Stomach (tissue), 19 donors: ENCODE measurements at places on chromosomes 6 and 20. TPM values are rescaled to one million over a fixed set of nuclear protein-coding genes. Genes with fewer than 3 reads are reported as not detected.

DNA sequence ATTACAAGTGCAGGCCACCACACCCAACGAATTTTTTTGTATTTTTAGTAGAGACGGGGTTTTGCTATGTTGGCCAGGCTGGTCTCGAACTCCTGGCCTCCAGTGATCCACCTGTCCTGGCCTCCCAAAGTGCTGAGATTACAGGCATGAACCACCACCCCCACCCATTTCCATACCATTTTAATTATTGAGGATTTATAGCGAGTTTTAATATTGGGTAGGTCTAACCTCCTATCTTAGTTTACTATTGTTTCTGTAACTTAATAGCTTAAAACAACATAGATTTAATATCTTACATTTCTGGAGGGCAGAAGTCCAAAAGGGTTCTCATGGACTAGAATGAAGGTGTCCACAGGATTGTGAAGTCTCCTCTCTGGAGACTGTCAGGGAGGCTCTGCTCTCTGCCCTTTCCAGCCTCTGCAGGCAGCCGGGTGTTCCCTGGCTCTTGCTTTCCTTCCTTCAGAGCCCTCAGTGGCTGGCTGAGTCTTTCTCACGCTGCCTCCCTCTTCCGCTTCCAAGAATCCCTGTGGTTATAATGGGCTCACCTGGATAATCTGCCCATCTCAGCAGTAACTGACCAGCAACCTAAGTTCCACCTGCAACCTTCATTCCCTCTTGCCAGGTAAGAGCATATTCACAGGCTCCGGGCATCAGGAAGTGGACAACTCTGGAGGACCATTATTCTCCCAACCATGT is 18.6 kb upstream of the BCAS4 start:
- DNase-seq = no peak

The EDN1 gene
- 0.58 TPM for total RNA-seq

- no peak for DNase-seq
These were observed 137.6 kb upstream of the CDYL start for GRCh38 chr6:4638641-4639040.

DNA sequence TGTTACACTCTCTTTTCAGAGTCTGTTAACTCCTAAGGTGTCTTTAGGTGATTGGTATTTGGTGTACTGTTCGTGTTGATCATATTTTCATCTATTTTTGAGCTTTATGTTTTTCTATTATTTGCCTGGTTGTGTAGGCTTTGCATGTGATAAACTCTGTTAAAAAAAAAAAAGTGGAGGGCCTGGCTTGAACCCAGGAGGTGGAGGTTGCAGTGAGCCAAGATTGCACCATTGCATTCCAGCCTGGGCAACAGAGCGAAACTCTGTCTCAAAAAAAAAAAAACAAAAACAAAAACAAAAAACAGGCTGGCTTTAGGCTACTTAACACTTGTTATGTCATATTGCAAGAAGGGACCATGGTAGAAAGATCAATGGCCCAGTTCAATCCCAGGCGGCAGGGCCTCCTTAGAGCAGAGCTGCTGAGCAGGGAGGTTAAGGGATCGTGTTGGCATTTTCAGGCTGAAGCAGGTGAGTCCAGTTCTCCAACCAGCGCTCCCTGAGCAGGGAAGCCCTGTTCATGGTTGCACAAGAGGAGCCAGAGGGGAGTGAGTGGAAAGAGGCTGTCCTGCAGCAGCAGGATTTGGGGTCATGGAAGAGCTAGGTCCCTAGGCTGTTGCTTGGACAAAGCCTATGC is 8.5 kb downstream of the PYGB start:
- no peak for DNase-seq

GRCh38 chr6:142881290-142881689 is 63.7 kb downstream of the HIVEP2 start:
- DNase-seq = no peak

The C20orf204 gene
- total RNA-seq = 1.7 TPM

- no peak for DNase-seq
These were observed 22.0 kb upstream of the L3MBTL3 start for GRCh38 chr6:129996387-129996786.

GRCh38 chr6:72950114-72950860 is 275.0 kb downstream of the KHDC1L start:
- DNase-seq = no peak

DNA sequence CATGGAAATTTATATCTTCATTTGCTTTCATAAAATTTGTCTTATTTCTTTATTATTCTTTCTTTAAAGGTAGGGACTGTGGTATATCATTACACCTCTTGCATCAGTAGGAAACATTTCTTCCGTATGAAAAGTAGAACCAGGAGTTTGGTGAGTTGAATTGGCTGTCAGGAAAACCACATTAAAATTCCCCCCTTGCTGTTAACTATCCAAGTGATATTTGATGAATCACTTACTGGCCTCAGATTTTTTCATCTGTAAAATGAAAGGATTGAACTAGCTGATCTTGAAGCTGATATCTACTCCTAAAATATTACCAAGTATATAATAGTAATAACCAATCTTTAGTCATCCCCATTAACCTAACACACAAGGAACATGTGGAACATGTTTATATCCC is 460.9 kb downstream of the GJA1 start:
- DNase-seq = no peak

- DNase-seq = peak; percentile 72
These were observed 36.4 kb downstream of the HLA-DPB1 start for GRCh38 chr6:33112148-33112547.

The MRPL14 gene
- 54.9 TPM for total RNA-seq

GRCh38 chr6:48744948-48745347 is 634.0 kb upstream of the PTCHD4 start:
- DNase-seq = no peak

GRCh38 chr6:28433119-28433518 is 10.2 kb downstream of the ZSCAN23 start:
- no peak for DNase-seq

- DNase-seq = no peak
These were observed 38.2 kb upstream of the PMEPA1 start for GRCh38 chr20:57747861-57748481.

DNA sequence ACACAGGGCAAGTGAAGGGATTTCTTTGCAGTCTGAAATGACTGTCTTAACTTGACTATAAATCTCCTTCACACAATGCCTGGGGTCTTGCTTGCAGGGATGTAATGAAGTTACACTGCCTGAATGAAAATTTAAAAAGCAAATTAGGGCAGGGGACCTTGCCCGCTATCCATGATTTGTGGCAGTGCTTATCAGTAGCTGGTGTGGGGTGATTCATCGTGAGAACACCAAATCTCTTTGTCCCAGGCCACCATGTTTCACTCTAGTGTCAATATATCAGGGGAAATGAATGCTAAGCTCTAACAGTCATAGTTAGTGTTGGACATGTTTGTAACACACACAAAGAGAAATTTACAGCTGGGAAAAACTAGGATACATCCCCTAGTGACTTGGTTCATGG is 713.7 kb upstream of the EPHA7 start:
- no peak for DNase-seq

GRCh38 chr6:53857318-53858094 is 62.7 kb downstream of the LRRC1 start:
- no peak for DNase-seq

- DNase-seq = no peak
These were observed 206.4 kb upstream of the SUPT3H start for GRCh38 chr6:45584127-45584526.

DNA sequence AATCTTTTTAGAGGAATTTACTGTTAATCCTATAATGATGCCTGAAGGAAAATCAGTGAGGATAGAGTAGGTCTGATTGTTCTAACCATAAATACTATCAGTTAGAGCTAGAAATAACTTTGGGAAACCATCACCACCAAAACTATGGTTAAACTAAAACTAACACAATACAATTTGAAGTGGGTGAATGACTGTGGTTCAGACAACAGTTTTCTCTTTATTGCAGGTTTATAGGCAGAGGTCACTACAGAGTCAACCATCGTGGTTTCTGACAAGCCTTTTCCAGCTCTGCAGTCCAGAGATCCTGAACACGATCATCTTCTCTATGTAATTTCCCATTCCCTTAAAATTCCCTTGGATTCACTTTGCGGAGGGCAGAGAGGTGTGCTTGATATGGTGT is 134.3 kb downstream of the IBTK start:
- DNase-seq = no peak

- no peak for DNase-seq
These were observed 70.8 kb upstream of the HEY2 start for GRCh38 chr6:125678601-125679000.

The KLHDC3 gene
- total RNA-seq = 40.0 TPM

DNA sequence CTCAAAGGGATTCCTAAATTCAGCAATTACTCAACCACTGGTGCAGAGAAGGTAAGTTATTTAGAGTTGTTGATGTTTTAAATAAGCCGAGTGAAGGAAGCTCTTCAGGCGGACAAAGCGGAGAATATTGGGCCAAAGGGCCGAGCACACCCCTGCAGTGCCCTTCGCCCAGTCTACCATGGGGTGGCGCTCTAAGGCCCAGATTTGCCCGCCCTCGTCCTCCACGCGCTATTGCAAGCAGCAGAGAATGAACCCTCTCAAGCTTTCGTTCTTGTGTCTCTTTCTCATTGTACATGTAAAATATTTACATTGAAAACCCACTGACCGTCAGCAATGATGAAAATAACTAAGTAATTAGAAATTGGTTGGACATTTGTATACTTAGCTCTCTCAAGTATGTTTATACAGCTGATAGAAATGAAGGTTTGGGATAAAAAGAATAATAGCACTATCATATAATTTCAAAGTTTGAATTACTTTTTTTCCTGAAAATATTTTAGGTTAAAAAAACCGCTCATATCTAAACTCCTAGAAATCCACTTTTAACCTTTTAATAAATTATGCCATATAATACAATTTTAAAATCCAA is 195.0 kb upstream of the CEP162 start:
- DNase-seq = no peak

DNA sequence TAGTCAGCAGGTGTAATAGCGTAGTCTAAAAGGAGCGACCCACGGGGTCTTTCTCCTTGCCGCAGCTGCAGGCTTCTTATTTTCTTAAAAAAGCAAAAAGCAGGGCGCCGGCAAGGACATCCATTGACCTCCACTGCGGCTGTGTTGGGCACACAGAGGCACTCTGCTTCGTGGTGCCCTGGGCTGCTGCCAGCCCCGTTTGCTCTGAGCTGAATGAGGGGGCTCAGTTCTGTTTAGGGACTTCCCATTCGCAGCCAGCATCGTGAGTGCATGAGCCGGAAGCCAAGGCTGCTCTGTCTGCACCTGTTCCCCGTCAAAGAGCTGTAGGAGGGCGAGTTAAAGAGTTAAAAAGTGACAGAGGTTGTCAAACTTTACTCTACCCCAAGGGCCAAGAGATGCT is 1.7 kb upstream of the SLC22A2 start:
- no peak for DNase-seq

The CD109 gene
- 1.4 TPM for total RNA-seq

GRCh38 chr6:98992535-98992934 is 44.8 kb upstream of the FBXL4 start:
- no peak for DNase-seq

The CENPW gene
- not detected for total RNA-seq

GRCh38 chr6:157981395-157982101 is at the start of gene SYNJ2:
Gene SYNJ2, plus strand, starts transcription at chr6:157981863. Its CDS starts 99 bp downstream, at chr6:157981962.
- DNase-seq = peak; percentile 88

GRCh38 chr6:103079867-103080266 is 1686.4 kb downstream of the GRIK2 start:
- DNase-seq = no peak

The FBXO9 gene
- 66.7 TPM for total RNA-seq

DNA sequence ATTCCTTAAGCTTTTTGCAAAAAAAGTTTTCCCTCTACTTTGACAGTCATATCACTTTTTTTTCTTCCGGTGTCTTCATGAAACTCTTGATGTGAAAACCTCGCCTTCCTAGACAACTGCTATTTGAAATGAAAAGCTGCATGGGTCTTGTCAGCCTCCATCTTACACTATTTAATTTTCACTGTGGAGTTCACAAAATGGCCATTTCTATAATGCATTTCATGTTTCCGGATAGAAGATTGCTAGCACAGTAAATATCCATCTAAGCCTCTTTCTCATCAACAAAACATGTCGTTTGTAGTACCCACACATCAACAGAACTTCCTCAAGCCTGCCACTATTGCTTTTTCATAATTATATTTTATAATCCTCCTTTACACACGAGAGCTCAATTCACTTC is 204.9 kb upstream of the ID4 start:
- no peak for DNase-seq

DNA sequence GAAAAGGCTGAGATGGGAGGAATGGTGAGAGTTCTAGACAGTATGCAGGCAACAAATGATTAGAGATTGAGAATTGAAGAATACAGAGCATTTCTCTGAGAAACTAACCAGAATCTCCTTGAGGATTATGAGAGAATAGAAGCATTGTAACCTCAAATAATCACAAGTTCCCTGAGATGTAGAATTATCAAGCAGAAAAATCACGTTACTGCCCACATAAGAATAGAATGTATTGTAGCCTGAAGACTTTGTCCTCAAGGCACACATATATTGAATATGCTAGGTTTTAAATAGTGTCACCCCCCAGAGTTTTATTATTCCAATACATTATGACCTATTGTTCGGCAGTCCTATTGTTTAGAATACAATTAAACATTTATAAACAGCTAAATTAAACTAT is 57.2 kb downstream of the CNKSR3 start:
- no peak for DNase-seq

The PPIL1 gene
- total RNA-seq = 19.6 TPM

DNA sequence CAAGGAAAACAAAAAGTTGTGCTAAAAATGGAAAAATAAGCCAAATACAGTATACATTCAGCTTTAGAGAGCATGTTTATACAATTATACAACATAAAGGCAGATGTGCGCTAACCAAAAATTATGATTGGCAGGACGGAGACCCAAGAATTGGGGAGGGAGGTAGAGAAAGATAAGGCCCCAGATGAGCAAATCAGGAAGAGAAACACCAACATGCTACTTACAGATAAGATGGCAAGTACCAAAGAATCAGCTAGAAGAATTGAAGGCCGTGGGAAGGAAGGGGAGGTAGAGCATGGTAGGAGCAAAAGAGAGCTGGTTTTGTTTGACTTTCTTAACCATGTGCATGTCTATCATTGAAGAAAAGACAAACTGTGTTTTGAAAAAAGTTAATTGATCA is 45.4 kb downstream of the PRND start:
- DNase-seq = no peak
